Muscle of back (tissue), 13 donors: ENCODE measurements at places on chromosomes 3 and 15.

DNA sequence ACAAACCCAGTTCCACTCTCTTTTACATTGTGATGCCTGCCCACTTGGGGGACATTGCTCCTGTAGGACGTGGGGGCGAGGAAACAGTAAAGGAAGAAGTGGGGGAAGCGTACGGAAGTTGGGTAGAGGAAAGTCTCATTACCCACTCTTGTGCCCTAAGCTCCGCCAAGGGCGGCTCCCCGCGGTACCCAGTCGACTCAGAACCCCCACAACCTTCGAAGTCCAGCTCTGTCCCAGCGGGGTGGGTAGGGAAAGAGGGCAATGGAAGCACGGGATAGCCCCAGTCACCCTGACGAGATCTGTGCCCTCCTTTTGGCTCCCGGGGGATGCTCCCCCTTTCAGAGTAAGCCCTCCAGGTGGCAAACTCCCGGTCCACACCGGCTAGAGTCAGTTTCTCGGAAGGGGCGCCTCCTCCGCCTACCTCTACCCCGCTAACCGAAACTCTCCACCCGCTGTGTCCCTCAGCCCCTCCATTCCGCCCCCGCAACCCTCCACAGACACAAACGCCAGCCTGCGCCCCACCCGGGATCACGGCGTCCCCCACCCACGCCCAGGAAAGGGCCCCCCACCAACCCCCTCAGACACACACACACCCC, 527 bp downstream of the CSNK1G1 start:
- DNase-seq = no peak

GRCh38 chr3:40120806-40121205, 188.7 kb upstream of the EIF1B start:
- peak; percentile 9 for DNase-seq

GRCh38 chr15:50747523-50747922, 18.0 kb downstream of the SPPL2A start:
- no peak for DNase-seq

GRCh38 chr3:50095352-50095998, 6.8 kb downstream of the RBM5 start:
- DNase-seq = no peak

GRCh38 chr3:39716849-39717248, 92.6 kb upstream of the MYRIP start:
- no peak for DNase-seq

- DNase-seq = no peak
These were observed 82.1 kb downstream of the IL5RA start for GRCh38 chr3:3027976-3028567.

DNA sequence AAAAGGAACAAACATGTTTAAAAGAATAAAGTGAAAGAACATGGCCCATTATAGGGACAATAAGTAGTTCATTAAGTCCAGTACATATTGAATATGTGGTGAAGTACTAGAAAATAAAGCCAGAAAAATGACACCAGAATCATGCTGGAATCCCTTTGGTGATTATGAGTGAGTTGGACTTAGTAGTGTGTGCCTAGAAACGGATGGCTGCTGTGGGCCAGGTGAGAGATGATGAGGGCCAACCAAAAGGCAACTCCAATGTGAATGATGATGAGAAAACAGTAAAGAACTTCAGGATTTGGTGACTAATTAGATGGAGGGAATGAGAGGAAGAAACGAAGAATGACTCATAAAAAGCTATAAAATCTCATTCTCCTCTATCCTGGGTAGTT, 3.3 kb downstream of the CRYGS start:
- no peak for DNase-seq

- DNase-seq = no peak
These were observed 168.4 kb upstream of the SLC2A2 start for GRCh38 chr3:171194965-171195364.

DNA sequence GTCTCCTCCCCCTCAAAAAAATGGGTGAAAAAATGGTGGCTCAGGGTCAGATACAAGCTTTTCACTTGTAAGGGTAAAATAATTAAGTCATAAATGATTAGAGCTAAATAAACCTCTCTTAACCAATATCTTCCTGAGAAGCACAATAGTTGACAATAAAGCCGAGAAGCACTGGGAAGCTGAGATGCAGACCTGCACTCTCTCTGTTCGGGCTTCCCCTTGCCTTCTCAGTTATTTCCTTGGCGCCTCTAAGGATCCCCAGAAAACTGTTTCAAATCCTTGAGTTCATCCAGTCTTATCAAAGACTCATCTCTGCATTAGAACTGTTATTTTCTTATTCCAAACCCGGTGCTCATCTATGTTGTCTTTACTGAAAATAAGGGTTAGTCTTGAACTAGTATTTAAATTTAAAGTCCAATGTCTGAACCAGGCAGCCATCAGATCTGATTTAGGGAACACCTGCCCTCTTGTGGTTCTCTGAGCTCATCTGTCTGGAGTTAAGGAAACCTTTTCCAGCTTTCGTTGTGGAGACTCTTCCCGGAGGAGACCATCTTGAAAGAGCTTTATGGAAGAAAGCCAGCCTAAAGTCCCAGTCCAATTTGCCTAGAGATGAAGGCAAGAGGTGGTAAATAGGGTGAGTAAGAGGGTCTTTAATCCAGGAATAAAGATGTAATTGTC, 256.4 kb upstream of the MCTP2 start:
- no peak for DNase-seq

DNA sequence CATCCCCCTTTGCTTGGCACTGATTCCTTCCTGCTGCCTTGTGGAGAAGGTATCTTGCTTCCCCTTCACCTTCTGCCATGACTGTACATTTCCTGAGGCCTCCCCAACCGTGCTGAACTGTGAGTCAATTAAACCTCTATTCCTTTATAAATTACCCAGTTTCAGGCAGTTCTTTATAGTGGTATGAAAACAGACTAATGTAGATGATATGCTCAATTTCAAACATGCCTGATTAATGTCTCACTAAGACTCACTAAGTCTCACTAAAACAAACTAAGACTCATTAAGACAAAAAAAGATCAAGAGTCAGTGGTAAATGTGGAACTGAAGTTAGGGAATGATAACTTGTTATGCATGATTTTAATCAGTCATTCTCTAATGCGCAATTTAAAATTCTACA, 606.6 kb downstream of the RBMS3 start:
- DNase-seq = no peak

GRCh38 chr15:74901612-74902063, 5.0 kb downstream of the FAM219B start:
- peak; percentile 75 for DNase-seq
